Occipital lobe (tissue), 3 donors: ENCODE measurements at places on chromosomes 4 and X. TPM values are rescaled to one million over a fixed set of nuclear protein-coding genes. Genes with fewer than 3 reads are reported as not detected.
A peak's percentile ranks its signal among the peaks of the same experiment; 100 is the strongest.

Gene CYP4V2
- 7.2 TPM for total RNA-seq

Gene XK
- 3.3 TPM for total RNA-seq

Gene VGLL1
- total RNA-seq: not detected

DNA sequence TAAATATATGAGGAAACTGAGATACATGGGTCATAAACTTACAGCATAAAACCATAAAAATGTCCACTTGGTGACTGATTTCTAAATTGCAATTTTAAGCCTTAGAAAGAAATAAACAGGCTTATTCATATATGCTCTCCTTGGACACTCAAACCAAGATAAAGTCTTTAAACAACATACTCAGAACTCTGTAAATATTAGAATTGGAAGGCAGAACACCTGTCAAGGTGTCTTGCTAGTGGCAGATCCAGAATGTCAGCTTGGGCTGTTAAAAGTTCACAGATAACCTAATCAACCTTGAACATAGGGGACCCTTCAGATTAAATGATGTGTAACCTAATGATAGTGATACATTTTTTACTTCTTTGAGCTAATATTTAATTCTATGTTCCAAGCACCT is 208.1 kb upstream of the ARSJ start:
- DNase-seq: no peak

- DNase-seq: no peak
These were observed 172.0 kb upstream of the KLF3 start for GRCh38 chr4:38491854-38492478.

GRCh38 chr4:84796394-84796793 is 170.1 kb downstream of the WDFY3 start:
- DNase-seq: no peak

GRCh38 chrX:11558972-11559371 is 106.7 kb downstream of the ARHGAP6 start:
- DNase-seq: no peak

- no peak for DNase-seq
These were observed 56.6 kb downstream of the AFM start for GRCh38 chr4:73538162-73538561.

DNA sequence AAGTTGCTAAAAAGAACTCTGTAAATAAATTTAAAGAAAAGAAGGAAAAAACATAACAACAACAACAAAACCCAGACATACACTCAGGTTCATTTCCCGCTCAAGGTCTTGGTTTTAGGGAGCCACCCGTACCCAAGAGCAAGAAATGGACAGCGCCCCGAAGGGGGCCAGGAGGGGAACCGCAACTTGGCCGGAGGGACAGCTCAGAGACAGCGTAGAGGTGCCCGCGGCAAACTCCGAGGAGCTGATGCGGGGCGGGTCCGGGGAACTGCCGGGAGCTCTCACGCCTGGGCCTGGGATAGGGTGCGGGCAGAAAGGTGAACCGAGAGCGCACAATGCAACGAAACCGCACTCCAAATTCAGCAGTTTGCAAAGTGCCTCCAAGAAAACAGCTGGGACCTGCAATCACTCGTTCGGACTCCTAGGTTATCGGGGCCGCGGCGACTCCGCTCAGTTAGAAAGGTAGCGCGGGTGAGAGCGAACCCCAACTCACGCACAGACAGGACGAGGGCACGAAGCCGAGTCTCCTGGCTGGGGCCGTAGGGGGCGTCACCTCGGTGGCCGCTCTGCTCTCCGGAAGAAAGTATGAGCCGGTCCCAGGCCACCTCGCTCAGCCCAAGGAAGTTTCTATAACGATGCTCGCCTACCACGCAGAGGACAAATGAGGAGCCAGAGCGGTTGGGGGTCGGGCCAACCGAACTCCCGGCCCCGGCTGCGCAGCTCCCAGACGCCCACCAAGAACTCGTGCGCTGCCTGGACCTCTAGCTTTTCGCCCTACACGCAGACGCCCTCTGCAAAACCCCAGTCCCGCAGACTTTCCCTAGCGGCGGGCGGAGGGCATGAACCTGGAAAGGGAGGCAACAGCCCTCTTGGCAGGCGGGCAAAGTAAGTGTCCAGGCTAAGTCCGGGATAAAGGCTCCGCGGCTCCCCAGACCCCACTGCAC is 1.4 kb downstream of the NDNF start:
- DNase-seq: no peak

GRCh38 chr4:107120661-107121060 is 84.5 kb upstream of the DKK2 start:
- DNase-seq: no peak

GRCh38 chr4:2991243-2991642 is 27.9 kb downstream of the GRK4 start:
- DNase-seq: no peak

DNA sequence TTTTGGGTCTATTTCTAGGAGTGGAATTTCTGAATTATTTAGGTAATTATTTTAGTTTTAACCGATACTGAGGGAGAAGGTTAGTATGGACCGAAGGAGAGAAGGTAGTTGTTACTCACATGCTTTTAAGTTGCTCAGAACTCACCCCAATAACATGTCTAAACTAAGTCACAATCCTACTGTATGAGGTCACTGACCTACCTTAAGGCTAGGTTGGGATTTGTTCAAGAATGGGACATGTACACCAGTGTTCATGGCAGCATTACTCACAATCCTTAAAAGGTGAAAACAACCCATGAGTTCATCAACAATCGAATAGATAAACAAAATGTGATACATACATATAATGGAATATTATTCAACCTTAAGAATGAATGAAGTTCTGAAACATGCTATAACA is 90.5 kb downstream of the MSN start:
- no peak for DNase-seq

GRCh38 chrX:15750611-15751154 is 12.6 kb downstream of the CA5B start:
- no peak for DNase-seq

DNA sequence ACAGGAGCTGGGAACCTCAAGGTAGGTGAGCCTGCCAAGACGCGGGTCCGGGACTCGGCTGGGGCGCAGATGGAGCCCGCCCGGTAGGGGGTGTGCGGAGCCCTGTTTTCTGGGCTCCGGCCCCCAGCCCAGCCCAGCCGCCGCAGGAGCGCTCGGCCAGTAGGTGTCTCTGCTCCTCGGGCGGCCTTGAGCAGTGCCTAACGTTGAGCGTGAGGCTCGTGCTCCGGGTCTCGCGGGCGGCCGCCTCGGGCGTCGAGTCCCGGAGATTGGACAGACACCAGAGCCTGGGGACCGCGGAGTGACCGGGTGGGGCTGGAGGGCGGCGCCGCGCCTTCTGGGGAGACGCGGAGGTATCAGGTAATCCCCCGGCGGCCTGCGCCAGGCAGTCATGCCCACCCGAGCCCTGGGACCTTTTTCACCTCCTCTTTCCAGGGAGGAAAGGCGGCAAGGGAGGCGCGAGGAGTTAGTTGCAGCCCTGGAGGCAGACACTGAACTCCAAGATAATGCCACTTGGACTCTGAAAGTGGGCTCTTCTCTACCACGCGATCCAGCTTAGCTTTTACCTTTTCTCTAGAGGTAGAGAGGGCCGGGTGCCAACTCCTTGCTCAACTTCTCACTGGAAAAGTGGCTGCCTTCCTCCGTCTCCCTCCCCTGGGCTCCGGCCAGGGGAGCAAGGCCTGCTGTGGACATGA is 14.5 kb upstream of the FGG start:
- DNase-seq: no peak

- no peak for DNase-seq
These were observed 156.7 kb downstream of the TENT5D start for GRCh38 chrX:80576806-80577533.

- DNase-seq: no peak
These were observed 232.2 kb downstream of the C4orf33 start for GRCh38 chr4:129328162-129328561.

Gene HGFAC
- 1.2 TPM for total RNA-seq

GRCh38 chr4:165715211-165715610 is 157.8 kb upstream of the TLL1 start:
- no peak for DNase-seq

DNA sequence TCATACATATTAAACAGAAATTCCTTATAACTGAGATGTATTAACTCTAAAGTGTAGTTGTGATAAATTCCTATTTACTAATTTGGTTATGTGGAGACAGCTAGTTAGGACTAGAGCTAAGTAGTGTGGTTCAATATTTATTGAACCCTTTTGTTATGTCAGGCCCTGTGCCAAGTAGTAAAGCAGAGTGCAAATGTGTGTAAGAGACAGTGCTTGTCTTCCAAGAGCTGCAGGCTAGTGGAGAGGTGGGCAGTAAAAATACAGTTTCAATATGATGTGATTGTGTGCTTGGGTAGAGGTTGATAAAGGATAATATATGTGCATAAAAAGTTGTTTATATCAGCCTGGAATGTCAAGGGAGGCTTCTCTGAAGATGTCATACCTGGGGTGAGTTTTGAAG is 80.0 kb downstream of the TBC1D19 start:
- no peak for DNase-seq

DNA sequence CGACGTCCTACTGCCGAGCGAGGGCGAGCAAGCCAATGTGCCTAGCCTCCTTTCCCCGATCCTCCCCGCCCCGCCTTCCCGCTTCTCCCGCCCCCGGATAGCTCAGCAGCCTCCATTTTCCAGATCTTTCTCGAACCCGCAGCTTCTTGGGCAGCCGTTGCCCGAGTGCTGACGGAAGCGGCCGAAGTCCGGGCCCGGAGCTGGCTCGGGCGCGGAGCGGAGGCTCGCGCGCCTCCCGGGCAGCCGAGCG is 172 bp upstream of the HSPA4L start:
- peak; percentile 83 for DNase-seq
